Ovary (tissue), 10 donors: ENCODE measurements at places on chromosomes 5 and 9. TPM values are rescaled to one million over a fixed set of nuclear protein-coding genes. Genes with fewer than 3 reads are reported as not detected.

- no peaks in the 10 kb centered on the region for H3K27me3 ChIP-seq
- DNase-seq: no peak
- H3K4me1 ChIP-seq: no peaks in the 10 kb centered on the region
- no peak overlapping the region for H3K27ac ChIP-seq
These were observed 131.1 kb upstream of the TUT7 start for GRCh38 chr9:86485359-86485758.

NR5A1 gene
- total RNA-seq: 50.2 TPM

GRCh38 chr5:93601071-93601801 lies 18.2 kb downstream of the NR2F1 start:
- H3K36me3 ChIP-seq: no peaks in the 10 kb centered on the region
- H3K4me3 ChIP-seq: no peak overlapping the region
- H3K27ac ChIP-seq: no peak overlapping the region
- no peak for DNase-seq
- H3K27me3 ChIP-seq: no peaks in the 10 kb centered on the region
- H3K4me1 ChIP-seq: peaks cover 4% of the 10 kb centered on the region

- no peaks in the 10 kb centered on the region for H3K27me3 ChIP-seq
- no peak overlapping the region for H3K27ac ChIP-seq
- no peak overlapping the region for H3K4me3 ChIP-seq
- H3K4me1 ChIP-seq: no peaks in the 10 kb centered on the region
These were observed 13.8 kb downstream of the ZNF608 start for GRCh38 chr5:124732428-124733328.

FAT2 gene
- total RNA-seq: 0.52 TPM

- no peaks in the 10 kb centered on the region for H3K27me3 ChIP-seq
- no peaks in the 10 kb centered on the region for H3K36me3 ChIP-seq
- no peak overlapping the region for H3K27ac ChIP-seq
- H3K4me1 ChIP-seq: no peaks in the 10 kb centered on the region
- no peak for DNase-seq
These were observed 6.5 kb upstream of the AK1 start for GRCh38 chr9:127883959-127884358.

- no peak overlapping the region for H3K27ac ChIP-seq
- no peaks in the 10 kb centered on the region for H3K36me3 ChIP-seq
These were observed 993 bp downstream of the HCN1 start for GRCh38 chr5:45694971-45695803.

THBS4 gene
- total RNA-seq: 1.9 TPM

GRCh38 chr5:33720176-33720575 lies 171.6 kb downstream of the ADAMTS12 start:
- no peak for DNase-seq
- H3K27ac ChIP-seq: no peak overlapping the region

- H3K27ac ChIP-seq: no peak overlapping the region
- no peak overlapping the region for H3K4me3 ChIP-seq
- no peak for DNase-seq
- no peaks in the 10 kb centered on the region for H3K27me3 ChIP-seq
- no peaks in the 10 kb centered on the region for H3K36me3 ChIP-seq
- no peaks in the 10 kb centered on the region for H3K4me1 ChIP-seq
These were observed 34.9 kb downstream of the ZFYVE16 start for GRCh38 chr5:80442742-80443141.

C1QTNF3 gene
- total RNA-seq: 3.8 TPM

IFNA21 gene
- not detected for total RNA-seq

DNA sequence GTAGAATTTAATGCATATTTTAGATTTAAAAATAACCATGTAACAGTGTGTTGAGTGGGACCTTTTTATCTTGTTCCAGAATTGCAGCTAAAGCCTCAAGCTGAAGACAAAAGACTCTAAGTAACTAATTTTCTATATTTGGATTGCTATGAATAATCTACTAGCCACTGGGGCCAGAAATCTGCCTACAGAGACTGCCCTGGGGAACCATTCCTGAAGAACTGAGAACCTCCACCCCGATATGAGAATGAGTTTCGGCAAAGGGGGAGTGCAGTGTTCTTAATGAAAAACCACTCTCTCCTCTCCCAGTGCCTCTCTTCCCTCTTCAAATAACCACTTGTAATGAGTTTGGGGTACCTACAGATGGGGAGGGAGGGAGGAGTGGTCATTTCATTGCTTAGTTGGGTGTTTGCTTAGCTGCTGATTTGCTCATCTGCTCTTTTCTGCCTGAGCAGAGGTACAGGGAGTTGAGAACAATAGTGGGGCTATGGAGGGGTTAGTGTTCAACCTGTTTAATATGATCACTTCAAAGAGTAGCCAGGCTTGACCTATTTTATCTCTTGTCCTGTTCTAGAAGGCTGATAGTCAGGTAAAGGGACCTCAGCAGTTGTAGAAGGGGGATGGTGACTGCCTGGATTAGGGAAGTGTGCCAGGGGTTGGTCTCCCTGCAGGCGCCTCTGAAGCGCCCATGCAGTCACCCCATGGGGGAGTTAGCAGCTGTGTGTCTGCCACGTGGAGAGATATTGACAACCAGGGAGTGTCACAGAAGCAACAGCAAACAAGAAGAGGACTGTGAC lies 47.7 kb downstream of the ATG10 start:
- no peak overlapping the region for H3K4me3 ChIP-seq
- DNase-seq: no peak
- no peaks in the 10 kb centered on the region for H3K36me3 ChIP-seq
- no peaks in the 10 kb centered on the region for H3K27me3 ChIP-seq

- DNase-seq: no peak
- no peaks in the 10 kb centered on the region for H3K27me3 ChIP-seq
- H3K36me3 ChIP-seq: no peaks in the 10 kb centered on the region
- no peak overlapping the region for H3K4me3 ChIP-seq
These were observed 30.2 kb upstream of the BASP1 start for GRCh38 chr5:17187011-17187785.

DNA sequence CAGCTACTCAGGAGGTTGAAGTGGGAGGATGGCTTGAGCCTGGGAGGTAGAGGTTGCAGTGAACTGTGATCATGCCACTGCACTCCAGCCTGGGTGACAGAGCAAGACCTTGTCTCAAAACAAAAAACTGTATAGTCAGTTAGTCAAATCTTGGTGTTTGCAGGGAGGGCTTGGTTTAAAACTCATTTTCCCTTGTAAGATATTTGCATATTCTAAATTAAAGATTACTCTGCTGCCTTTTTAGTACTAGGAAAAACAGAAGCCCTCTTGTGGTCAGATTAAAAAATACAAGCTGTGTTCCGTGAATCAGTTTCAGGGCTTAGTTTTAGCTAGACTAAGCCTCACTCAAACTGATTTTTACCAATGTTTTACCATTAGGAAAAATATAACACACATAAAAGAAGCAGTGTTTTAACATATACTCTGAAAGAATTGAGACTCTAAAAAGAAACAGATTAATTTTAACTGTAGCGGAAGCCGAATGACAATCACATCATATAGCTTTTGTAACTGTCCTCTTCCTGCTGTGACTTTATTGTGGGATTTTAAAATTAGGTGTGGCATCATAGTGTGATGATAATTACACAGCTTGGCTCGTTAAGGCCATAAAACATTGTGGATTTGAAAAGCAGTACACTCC lies 84.9 kb upstream of the BASP1 start:
- H3K27ac ChIP-seq: no peak overlapping the region
- no peaks in the 10 kb centered on the region for H3K36me3 ChIP-seq
- no peak overlapping the region for H3K4me3 ChIP-seq
- DNase-seq: no peak

SLC27A6 gene
- 5.6 TPM for total RNA-seq

- no peak overlapping the region for H3K4me3 ChIP-seq
- H3K36me3 ChIP-seq: no peaks in the 10 kb centered on the region
- peaks cover 2% of the 10 kb centered on the region for H3K4me1 ChIP-seq
- no peak overlapping the region for H3K27ac ChIP-seq
- no peak for DNase-seq
These were observed 164.0 kb downstream of the CCDC192 start for GRCh38 chr5:127867022-127867783.

GRCh38 chr9:11312966-11313365 lies 700.2 kb upstream of the PTPRD start:
- no peaks in the 10 kb centered on the region for H3K27me3 ChIP-seq
- no peak for DNase-seq
- H3K36me3 ChIP-seq: no peaks in the 10 kb centered on the region
- no peak overlapping the region for H3K27ac ChIP-seq
- no peak overlapping the region for H3K4me3 ChIP-seq

- H3K27ac ChIP-seq: no peak overlapping the region
- H3K27me3 ChIP-seq: no peaks in the 10 kb centered on the region
- no peak overlapping the region for H3K4me3 ChIP-seq
- no peak for DNase-seq
These were observed 60.2 kb downstream of the MELK start for GRCh38 chr9:36632892-36633291.

- no peak overlapping the region for H3K4me3 ChIP-seq
- DNase-seq: no peak
- no peaks in the 10 kb centered on the region for H3K27me3 ChIP-seq
- H3K36me3 ChIP-seq: no peaks in the 10 kb centered on the region
These were observed 60.6 kb downstream of the SHB start for GRCh38 chr9:38008168-38009034.

DNA sequence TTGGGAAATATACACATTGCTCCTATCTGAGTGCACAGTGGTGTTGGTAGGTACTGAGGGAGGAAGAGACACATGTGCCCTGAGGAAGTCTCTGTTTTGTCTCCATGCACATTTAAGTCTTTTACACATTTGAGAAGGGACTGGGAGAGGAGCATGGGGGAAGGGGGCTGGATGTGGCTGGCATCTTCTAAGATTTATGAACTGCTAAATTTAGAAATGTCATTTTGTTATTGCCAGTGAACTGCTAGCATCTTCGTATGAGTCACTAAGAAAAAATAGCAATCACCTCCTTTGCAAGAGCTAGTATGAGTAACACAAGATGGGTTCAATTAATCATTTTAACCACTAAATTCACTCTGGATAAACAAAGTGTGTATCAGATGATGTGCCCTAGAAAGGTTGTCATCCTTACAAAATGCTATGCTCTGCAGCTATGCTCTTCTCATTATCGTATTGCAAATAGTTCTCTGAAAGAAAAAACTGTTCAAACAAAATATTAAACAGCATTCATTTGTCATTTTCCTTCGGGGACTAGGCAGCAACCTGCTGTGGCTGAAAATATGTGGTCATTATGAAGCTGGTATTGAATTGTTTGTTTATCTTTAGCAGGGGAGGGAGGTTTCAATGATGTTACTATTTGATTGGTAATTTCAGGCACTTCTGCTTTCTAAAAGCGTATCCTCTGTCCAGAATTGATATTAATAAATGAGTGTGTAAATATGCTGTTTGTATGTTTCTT lies 236.5 kb downstream of the DMRTA1 start:
- no peak overlapping the region for H3K4me3 ChIP-seq
- H3K27ac ChIP-seq: no peak overlapping the region

PCDHGA9 gene
- total RNA-seq: 5.4 TPM

- H3K27me3 ChIP-seq: no peaks in the 10 kb centered on the region
- no peak overlapping the region for H3K4me3 ChIP-seq
- no peak for DNase-seq
- H3K27ac ChIP-seq: no peak overlapping the region
These were observed 236.3 kb downstream of the MCTP1 start for GRCh38 chr5:95048628-95049027.

GPR107 gene
- 11.6 TPM for total RNA-seq

DNA sequence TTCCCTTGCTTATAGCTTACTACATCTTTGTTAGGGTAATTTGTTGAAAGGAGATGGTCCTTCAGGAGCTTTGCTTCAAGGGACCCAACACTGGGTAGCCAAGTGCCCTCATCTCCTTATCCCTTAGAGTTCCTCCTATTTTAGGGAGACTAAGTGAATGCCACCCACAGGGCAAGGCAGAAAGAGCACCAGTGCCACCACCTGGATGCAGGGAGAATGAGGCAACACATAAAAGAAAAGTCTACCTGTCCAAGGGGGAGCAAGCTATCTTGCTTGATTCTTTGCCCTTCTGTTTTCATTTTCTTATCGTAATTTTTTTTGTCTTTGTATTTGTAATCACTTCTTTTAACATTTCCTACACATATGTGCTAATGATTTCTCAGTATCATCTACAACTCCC lies 205.5 kb downstream of the NPR3 start:
- H3K4me1 ChIP-seq: no peaks in the 10 kb centered on the region
- H3K4me3 ChIP-seq: no peak overlapping the region
- H3K36me3 ChIP-seq: no peaks in the 10 kb centered on the region

- H3K27me3 ChIP-seq: no peaks in the 10 kb centered on the region
- H3K4me1 ChIP-seq: peaks cover 10% of the 10 kb centered on the region
- H3K36me3 ChIP-seq: no peaks in the 10 kb centered on the region
- H3K4me3 ChIP-seq: no peak overlapping the region
These were observed 37.6 kb downstream of the ANKRD33B start for GRCh38 chr5:10601246-10602030.

- H3K36me3 ChIP-seq: no peaks in the 10 kb centered on the region
- H3K27me3 ChIP-seq: no peaks in the 10 kb centered on the region
- DNase-seq: no peak
- H3K4me3 ChIP-seq: no peak overlapping the region
- no peak overlapping the region for H3K27ac ChIP-seq
These were observed 342.4 kb upstream of the GRIA1 start for GRCh38 chr5:153147891-153148623.

- no peak overlapping the region for H3K27ac ChIP-seq
- no peak for DNase-seq
- no peaks in the 10 kb centered on the region for H3K36me3 ChIP-seq
- no peak overlapping the region for H3K4me3 ChIP-seq
- no peaks in the 10 kb centered on the region for H3K4me1 ChIP-seq
These were observed 111.2 kb upstream of the FAM174A start for GRCh38 chr5:100424017-100424416.

TMED7 gene
- 59.3 TPM for total RNA-seq

DNA sequence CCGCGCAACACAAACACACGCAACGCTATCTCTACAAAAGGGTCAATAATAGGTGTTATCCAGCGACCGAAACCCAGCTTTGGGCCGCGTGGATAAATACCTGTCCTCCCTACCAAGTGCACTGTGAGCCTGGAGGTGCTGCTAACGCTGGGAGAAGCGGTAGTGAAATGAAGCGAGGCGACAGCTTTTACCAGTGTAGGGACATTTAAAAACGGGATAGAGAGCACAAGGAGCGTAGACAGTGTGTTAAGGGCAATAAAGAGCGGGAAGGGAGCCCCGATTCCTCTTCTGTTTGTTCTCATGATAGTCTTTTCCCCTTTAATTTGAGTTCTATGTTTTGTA lies 421 bp upstream of the DEPDC1B start:
- H3K27me3 ChIP-seq: no peaks in the 10 kb centered on the region
- no peak for DNase-seq
- peak overlapping the region; percentile 88 for H3K4me3 ChIP-seq
- no peaks in the 10 kb centered on the region for H3K36me3 ChIP-seq

SLC31A1 gene
- 15.8 TPM for total RNA-seq

SPATA9 gene
- total RNA-seq: 0.46 TPM

OLFML2A gene
- 63.4 TPM for total RNA-seq

GRCh38 chr9:92189782-92190535 lies 74.7 kb upstream of the SPTLC1 start:
- no peak overlapping the region for H3K27ac ChIP-seq
- H3K4me3 ChIP-seq: no peak overlapping the region
- H3K36me3 ChIP-seq: no peaks in the 10 kb centered on the region
- H3K27me3 ChIP-seq: no peaks in the 10 kb centered on the region
- DNase-seq: no peak

GRCh38 chr5:77733130-77733529 lies 43.0 kb downstream of the TBCA start:
- H3K4me1 ChIP-seq: peaks cover 4% of the 10 kb centered on the region
- DNase-seq: no peak
- H3K27ac ChIP-seq: no peak overlapping the region
- no peak overlapping the region for H3K4me3 ChIP-seq

GRCh38 chr9:129665389-129665775 lies at the start of gene PRRX2:
Gene PRRX2 (plus strand): TSS chr9:129665647. CDS start chr9:129665868, 221 bp downstream.
- no peaks in the 10 kb centered on the region for H3K27me3 ChIP-seq
- H3K4me3 ChIP-seq: peak within 1 kb of the TSS; percentile 23
- H3K36me3 ChIP-seq: no peaks in the 10 kb centered on the region
- no peaks in the 10 kb centered on the region for H3K4me1 ChIP-seq

GRCh38 chr5:163563112-163563511 lies 57.7 kb downstream of the MAT2B start:
- H3K27me3 ChIP-seq: no peaks in the 10 kb centered on the region
- DNase-seq: no peak
- no peaks in the 10 kb centered on the region for H3K36me3 ChIP-seq
